Muscle of leg (tissue), 16 donors: ENCODE measurements at places on chromosomes 3 and 15. TPM values are rescaled to one million over a fixed set of nuclear protein-coding genes. Genes with fewer than 3 reads are reported as not detected.

- DNase-seq, result no peak
Observed at GRCh38 chr3:194715022-194715800, 29.5 kb downstream of the FAM43A start.

GRCh38 chr3:65758876-65759598, 279.7 kb downstream of the MAGI1 start:
- peak; percentile 13 for DNase-seq

DNA sequence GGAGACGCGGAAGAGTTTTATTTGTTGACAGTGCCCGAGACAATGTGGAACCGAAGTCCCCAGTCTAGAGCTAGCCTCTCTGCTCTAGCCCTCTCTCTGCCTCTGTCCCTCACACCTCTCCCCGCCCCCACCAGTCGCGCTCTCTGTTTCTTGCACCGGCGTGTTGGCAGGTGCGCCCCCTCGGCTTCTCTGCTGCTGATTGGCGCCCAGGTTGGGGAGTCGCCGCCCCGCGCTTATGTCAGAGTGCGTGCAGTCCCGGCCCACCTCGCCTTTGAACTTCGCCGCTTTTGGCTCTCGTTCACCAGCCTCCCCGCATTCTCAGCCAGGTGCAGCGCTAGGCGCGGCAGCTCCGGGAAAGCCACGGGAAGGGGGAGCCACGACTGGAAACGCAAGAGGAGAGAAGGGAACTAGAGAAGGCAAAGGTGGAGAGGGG, at the start of gene SOX14:
Gene SOX14 (plus strand): TSS at position 315 of the 433 bp plus-strand sequence. CDS start 470 bp downstream, outside the sequence.
- no peak for DNase-seq

GRCh38 chr3:171531716-171532115, 71.5 kb upstream of the TNIK start:
- no peak for DNase-seq

DNA sequence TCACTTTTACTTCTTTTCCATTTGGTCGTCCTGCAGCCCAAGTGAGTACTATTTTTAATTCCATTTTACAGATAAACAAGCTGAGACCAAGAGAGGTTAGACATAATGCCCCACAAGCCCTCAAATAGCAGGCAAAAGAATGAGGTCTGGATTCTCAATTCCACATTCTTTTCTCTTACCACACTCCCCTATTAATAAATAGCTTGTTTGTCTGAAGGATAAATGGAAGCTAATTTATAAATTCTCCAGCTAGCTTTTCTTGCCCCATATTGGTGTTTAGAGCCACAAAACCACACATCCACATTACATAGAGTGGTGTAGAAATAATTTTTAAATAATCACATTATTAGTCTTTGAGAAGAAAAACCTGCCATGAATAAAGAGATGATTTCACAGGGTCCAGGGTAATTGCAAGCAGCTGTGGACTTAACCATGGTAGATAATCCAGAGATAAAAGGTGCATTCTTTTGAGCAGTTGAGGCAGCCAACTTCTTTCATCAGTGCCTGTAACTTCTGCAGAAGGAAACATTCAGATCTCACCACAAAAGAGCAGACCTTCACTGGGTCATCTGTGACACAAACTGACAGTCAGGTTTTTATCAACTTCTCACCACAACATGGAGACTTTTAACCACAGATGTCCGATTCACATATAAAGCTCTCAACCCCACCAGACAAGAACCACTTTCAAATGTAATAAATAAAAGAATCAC, 313.4 kb upstream of the STT3B start:
- no peak for DNase-seq

GRCh38 chr3:154781595-154781994, 298.5 kb upstream of the MME start:
- DNase-seq, result no peak

DNA sequence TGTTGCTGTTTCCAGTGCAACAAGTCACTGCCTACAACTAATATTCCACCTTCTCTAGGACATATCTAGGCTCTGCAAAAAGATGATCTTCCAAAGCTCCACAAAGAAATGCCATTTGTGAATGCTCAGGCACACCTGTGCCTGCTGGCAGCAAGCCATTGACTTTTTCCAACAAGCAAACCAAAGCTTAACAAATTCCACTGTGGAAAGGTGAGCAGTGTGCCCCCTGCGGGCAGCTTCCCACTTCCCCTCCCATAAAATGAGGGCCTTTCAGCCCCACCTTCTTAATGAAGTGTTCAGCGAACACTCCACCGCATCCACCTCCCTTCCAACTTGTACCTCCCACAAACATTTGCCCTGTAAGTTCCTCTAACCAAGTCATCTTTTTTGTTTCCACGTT, 157.5 kb upstream of the SLC24A5 start:
- DNase-seq, result no peak

Gene DLEC1
- 0.22 TPM for total RNA-seq
